ENCODE measurements at places on chromosomes 11 and 22. TPM values are rescaled to one million over a fixed set of nuclear protein-coding genes. Genes with fewer than 3 reads are reported as not detected.

Gene EMSY
- total RNA-seq: 33.0 TPM

GRCh38 chr22:40605761-40606160 lies 30.8 kb downstream of the MRTFA start:
- no peaks in the 10 kb centered on the region for H3K27me3 ChIP-seq
- DNase-seq: no peak
- no peak overlapping the region for H3K27ac ChIP-seq
- peaks cover 27% of the 10 kb centered on the region for H3K4me1 ChIP-seq

DNA sequence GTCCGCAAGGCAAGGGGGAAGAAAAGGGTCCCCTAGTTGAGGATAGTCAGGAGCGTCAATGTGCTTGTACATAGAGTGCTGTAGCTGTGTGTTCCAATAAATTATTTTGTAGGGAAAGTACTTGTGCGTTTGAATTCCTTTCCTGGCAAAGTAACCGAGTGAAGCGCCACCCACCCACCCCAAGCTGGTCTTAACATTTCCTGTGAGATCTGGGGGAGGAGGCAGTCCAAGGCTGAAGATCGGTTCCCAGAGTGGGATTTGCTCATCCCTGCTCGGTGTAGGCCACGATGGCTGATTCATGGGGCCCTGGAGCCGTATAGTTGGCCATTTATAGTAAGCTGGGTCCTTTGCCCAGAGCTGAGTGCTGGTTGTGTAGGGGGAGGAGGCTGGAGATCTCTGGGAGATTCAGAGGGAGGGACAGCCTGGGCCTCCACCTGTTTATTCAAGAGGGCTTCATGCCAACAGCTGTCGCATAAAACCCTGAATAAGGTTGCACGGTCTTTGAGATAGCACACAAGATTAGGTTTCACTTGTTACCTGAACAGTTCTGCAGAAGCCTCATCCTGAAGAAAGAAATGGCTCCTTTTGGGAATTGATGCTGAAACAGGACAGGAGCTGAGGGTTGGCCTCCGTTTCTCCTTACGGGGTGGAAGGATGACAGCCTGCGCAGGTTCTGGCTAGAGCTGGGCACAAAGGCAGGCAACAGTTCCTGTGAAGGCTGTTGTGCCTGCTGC lies 2.4 kb downstream of the ATF4 start:
- H3K36me3 ChIP-seq: peaks cover 19% of the 10 kb centered on the region
- no peaks in the 10 kb centered on the region for H3K27me3 ChIP-seq
- H3K27ac ChIP-seq: peak overlapping the region; percentile 5

GRCh38 chr22:27331526-27332281 lies 469.9 kb downstream of the MN1 start:
- no peaks in the 10 kb centered on the region for H3K4me1 ChIP-seq
- H3K36me3 ChIP-seq: no peaks in the 10 kb centered on the region
- H3K4me3 ChIP-seq: no peak overlapping the region
- peaks cover 5% of the 10 kb centered on the region for H3K27me3 ChIP-seq
- DNase-seq: peak; percentile 4

DNA sequence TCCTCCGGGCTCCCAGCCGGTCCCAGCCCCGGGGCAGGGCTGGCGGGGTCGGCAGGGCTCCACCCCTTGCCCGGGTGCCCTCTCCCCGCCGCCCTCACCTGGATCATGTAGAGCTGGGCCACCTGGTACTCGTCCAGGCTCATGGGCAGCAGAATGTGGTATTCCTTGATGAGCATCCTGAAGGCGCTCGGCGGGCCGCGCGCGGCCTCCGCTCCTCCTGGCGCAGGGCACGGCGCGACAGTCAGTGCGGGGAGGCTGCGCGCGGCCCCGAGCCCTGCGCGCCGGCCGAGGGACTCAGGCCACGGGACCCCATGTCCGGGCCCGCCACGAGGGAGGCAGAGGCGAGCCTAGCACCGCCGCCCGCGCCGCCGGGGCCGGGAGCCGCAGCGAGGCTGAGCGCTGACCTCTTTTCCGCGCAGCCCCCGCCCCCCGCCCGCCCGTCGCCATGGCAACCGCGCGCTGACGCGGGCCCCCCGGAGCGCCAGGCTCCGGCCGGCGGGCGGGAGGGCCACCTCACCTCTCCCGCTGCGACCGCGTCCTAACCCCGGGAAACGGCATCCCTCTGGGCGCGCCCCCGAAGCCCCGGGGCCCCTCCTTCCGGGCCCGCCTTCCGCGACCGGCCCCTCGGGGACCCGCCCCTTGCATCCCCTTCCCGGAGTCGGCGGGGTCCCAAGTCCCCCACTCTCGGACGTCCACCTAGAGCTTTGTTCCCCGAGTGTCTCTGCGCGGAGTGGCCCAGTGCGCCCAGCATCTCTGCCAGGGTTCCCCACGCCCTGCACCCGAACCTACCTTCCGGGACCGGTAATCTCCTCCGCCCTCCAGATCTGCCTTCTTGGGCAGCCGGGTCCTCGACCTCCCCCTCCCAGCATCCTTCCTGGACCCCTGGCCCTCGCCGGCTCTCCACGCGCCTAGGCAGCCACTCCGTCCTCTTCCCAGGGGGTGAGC lies 886 bp downstream of the PITPNM1 start:
- no peaks in the 10 kb centered on the region for H3K36me3 ChIP-seq
- peak overlapping the region; percentile 95 for H3K27ac ChIP-seq
- peak; percentile 12 for DNase-seq

DNA sequence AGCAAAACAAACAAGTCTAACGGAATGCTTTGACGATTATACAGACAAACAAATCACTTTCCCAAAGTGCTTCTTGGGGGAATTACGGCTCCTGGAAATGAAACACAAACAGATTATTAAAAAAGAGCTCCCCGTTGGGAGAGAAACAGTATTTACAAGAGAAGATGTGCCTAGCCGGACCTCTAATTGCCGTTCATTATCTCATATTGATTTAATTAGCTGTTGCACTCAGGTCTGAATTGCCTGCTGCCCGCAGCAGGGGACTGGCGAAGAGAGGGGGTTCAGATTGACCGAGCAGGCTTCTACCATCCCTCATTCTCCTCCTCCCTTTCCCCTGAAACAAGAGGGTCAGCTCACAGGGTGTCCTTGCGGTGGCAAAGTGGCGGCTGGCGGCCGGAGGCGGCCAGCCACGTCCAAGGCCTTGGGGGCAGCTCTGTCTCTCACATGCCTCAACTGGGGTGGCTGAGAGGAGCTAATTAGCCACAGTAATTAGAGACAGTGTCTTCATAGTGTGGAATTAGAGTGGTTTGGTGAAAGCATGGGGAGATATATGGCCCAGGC lies 295.1 kb downstream of the MIAT start:
- no peaks in the 10 kb centered on the region for H3K4me1 ChIP-seq
- DNase-seq: no peak
- no peaks in the 10 kb centered on the region for H3K36me3 ChIP-seq
- no peak overlapping the region for H3K4me3 ChIP-seq
- H3K27ac ChIP-seq: no peak overlapping the region

GRCh38 chr11:117232092-117232878 lies at the start of gene RNF214:
TSS of gene RNF214 (plus strand) at chr11:117232671. CDS start at chr11:117234273, 1,602 bp downstream.
- H3K27ac ChIP-seq: peak within 1 kb of the TSS; percentile 25
- peak within 1 kb of the TSS; percentile 86 for H3K4me3 ChIP-seq
- DNase-seq: peak; percentile 93
- H3K4me1 ChIP-seq: peaks cover 23% of the 10 kb centered on the region
- H3K27me3 ChIP-seq: no peaks in the 10 kb centered on the region

Gene OR6A2
- 0.06 TPM for total RNA-seq

DNA sequence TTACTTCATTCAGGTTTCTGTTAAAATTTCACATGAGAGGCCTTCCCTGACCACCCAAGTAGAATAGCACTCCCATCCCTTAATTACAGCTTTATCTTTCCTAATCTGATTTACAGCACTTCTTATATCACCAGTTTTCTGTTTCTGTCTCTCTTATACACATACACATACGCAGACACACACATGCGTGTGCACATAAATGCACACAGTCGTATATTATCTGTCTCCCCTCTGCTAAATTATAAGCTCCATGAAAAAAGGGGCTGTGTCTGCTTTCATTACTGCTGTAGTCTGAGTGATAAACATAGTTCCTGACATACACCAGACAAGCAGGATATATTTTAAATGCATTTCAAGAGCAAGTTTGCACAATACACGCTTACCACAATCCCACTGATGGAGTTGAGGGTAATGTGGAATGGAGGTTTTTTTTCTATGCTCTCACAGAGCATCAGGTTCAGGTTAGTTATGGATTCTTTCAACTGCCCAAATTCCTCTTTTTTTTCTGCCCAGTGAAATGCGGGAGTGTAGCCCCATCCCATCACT lies 13.7 kb upstream of the TOP3B start:
- no peaks in the 10 kb centered on the region for H3K4me1 ChIP-seq
- H3K36me3 ChIP-seq: no peaks in the 10 kb centered on the region
- H3K27me3 ChIP-seq: peaks cover 25% of the 10 kb centered on the region
- no peak overlapping the region for H3K4me3 ChIP-seq
- DNase-seq: no peak

Gene MEI1
- 1.4 TPM for total RNA-seq

Gene PIWIL4
- total RNA-seq: 0.15 TPM

GRCh38 chr11:9138133-9138453 lies 46.7 kb upstream of the SCUBE2 start:
- DNase-seq: no peak
- peaks cover 7% of the 10 kb centered on the region for H3K36me3 ChIP-seq
- peak overlapping the region; percentile 51 for H3K27ac ChIP-seq
- no peak overlapping the region for H3K4me3 ChIP-seq

- no peak for DNase-seq
- H3K36me3 ChIP-seq: no peaks in the 10 kb centered on the region
- H3K27ac ChIP-seq: no peak overlapping the region
- no peak overlapping the region for H3K4me3 ChIP-seq
- H3K27me3 ChIP-seq: no peaks in the 10 kb centered on the region
Observed at GRCh38 chr11:94910779-94911178, 62.6 kb downstream of the CWC15 start.

DNA sequence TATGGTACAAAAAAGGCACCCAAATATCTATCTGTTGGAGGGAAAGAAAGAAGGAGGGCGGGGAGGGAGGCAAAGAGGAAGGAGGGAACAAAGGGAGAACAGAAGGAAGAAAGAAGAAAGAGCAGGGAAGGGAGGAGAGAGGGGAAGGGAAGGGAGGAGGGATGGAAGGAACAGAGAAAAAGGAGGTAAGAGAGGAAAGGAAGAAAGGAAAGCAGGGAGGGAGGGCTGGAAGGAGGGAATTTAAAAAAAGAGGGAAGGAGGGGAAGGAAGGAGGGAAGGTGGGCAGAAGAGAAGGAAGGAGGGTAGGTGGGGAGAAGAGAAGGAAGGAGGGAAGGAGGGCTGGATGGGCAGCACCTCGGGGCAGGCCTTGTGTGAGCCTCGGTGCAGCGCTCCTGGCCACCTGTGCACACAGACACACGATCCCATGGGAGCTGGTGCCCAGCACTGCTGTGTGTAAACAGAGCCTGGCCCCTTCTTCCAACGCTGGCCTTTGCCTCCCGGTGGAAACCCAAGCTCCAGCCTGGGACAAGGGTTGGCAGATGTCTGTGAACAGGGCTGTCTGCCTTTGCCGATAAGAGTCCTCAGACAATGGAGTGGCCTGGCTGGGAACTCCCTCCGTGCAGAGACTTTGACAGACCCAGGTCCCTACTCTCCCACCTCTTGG lies 23.2 kb downstream of the SMIM38 start:
- H3K27ac ChIP-seq: no peak overlapping the region
- no peaks in the 10 kb centered on the region for H3K36me3 ChIP-seq
- H3K4me1 ChIP-seq: no peaks in the 10 kb centered on the region

Gene TRIOBP
- total RNA-seq: 74.8 TPM

- no peaks in the 10 kb centered on the region for H3K4me1 ChIP-seq
- DNase-seq: no peak
- no peaks in the 10 kb centered on the region for H3K27me3 ChIP-seq
- H3K36me3 ChIP-seq: no peaks in the 10 kb centered on the region
- H3K27ac ChIP-seq: no peak overlapping the region
- H3K4me3 ChIP-seq: no peak overlapping the region
Observed at GRCh38 chr22:39567135-39567946, 3.2 kb upstream of the CACNA1I start.

- no peak for DNase-seq
- no peak overlapping the region for H3K4me3 ChIP-seq
- no peaks in the 10 kb centered on the region for H3K4me1 ChIP-seq
- no peak overlapping the region for H3K27ac ChIP-seq
- no peaks in the 10 kb centered on the region for H3K27me3 ChIP-seq
Observed at GRCh38 chr11:127412722-127413380, 412.3 kb upstream of the KIRREL3 start.

DNA sequence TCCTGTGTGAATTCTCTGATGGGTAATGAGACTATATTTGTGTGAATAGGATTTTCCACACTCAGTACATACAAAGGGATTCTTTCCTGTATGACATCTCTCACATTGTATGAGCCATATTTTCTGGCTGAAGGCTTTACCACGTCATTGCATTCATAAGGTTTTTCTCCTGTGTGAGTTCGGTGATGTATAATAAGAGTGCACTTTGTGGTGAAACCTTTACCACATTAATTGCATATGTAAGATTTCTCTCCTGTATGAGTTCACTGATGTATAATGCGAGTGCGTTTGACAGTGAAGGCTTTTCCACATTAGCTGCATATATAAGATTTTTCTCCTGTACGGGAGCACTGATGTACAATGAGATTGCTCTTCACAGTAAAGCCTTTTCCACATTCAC lies 455.4 kb upstream of the CNTN5 start:
- H3K4me1 ChIP-seq: no peaks in the 10 kb centered on the region
- peaks cover 13% of the 10 kb centered on the region for H3K27me3 ChIP-seq
- no peaks in the 10 kb centered on the region for H3K36me3 ChIP-seq
- no peak overlapping the region for H3K4me3 ChIP-seq

GRCh38 chr11:112225753-112226061 lies 521 bp upstream of the PTS start:
- H3K4me1 ChIP-seq: peaks cover 41% of the 10 kb centered on the region
- peak overlapping the region; percentile 81 for H3K27ac ChIP-seq
- H3K27me3 ChIP-seq: no peaks in the 10 kb centered on the region
- peak overlapping the region; percentile 93 for H3K4me3 ChIP-seq

- no peak overlapping the region for H3K4me3 ChIP-seq
- DNase-seq: no peak
- no peaks in the 10 kb centered on the region for H3K36me3 ChIP-seq
- H3K4me1 ChIP-seq: no peaks in the 10 kb centered on the region
- no peaks in the 10 kb centered on the region for H3K27me3 ChIP-seq
Observed at GRCh38 chr11:79857377-79858214, 416.8 kb upstream of the TENM4 start.

DNA sequence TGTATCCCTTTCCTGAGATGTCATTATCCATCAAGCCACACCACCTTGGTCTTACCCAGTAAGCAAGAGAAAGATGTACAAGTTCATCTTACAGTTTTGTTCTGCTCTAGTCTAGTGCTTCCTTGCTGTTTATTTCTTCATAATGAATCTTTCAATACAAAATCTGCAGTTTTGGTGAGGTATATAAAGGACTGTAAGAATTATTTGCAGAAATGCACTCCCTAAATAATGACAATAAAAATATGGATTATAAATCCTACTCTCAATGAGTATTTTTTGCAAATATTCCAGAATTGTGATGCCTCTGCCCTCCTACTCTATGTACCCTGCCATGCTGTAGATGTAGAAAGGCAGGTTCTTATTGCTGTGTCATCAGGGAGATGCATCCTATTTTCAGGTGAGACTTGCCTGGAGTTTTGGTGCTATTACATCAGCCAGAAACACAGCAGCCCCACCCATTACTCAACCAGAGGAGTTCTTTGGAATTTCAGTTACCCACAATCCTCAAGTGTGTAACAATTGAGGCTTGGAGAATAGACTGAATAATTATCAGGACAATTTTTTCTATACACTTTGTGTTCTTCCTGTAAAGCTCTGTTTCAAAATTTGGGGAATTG lies at the start of gene OR10S1:
OR10S1 (minus strand) TSS at position 51 of the 617 bp plus-strand sequence. CDS start 117 bp downstream, outside the sequence.
- peaks cover 15% of the 10 kb centered on the region for H3K4me1 ChIP-seq
- no peak for DNase-seq
- no peaks in the 10 kb centered on the region for H3K27me3 ChIP-seq

Gene PARVA
- 13.7 TPM for total RNA-seq

GRCh38 chr11:120306519-120307242 lies 18.4 kb upstream of the TLCD5 start:
- peaks cover 50% of the 10 kb centered on the region for H3K4me1 ChIP-seq
- H3K36me3 ChIP-seq: no peaks in the 10 kb centered on the region
- DNase-seq: peak; percentile 98

Data from PC-3 (cell line).